ENCODE measurements at places on chromosomes 5 and 9.

GRCh38 chr5:87705876-87706275 is 293.1 kb upstream of the CCNH start:
- no peak for DNase-seq

DNA sequence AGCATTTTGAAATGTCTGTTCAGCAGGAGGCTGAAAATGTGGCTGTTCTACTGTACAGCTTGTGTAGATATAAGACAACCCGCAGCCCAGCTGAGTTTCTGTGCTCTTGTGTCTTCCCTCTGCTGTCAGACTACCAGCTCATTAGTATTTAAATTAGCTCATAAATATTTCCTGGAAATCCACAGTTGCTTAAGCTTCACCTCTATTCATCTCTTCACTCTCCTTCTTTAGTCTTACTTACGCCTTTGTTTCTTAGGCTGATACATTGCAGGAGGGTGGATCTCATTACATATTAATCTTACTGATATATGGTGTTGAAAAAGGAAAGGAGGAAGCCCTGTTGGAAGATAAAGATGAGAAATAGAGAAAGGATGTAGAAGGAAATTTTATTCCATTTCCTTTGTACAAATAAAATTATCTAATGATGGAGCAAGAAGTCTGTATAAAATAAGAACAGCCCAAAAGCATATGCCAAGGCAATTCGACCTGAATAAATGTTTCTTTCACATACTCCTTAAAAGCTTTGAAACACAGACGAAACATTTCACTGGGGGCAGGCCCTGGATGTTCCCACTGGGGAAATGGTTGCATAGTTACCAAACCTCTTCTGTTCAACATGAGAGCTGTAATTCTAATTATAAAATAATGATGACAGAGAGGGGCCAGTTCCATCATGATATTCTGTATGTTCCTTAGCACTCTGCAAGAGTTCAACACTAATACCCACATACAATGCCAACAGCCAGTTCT is 111.8 kb upstream of the APC start:
- DNase-seq, result no peak

GRCh38 chr9:10613419-10613818 is 617 bp upstream of the PTPRD start:
- DNase-seq, result no peak

DNA sequence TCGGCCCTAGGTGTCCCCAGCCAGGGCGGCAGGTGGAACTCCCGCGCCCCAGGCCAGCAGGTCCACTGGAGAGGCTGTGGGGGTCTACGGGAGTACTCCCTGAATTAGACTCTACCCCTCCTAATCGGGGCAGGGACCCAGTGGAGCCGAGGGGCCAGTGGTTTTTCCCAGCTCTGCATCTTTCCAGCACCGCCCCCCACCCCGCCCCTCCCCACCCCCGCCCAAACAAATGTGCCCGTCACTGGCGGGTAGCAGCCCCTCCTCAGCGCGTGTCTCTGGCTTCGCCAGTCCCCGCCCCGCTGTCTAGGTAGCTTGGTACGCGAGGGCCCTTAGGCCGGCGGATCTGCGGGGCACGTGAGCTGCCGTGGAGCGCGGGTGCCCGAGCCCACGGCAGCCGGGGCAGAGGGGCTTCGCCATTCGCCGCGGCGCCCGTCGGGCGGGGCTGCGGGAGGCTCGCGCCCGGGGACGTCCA is 7.0 kb downstream of the UNC5A start:
- DNase-seq, result no peak

GRCh38 chr5:127561254-127561653 is 43.8 kb downstream of the PRRC1 start:
- DNase-seq, result no peak

GRCh38 chr9:130028493-130029222 is 14.3 kb downstream of the FNBP1 start:
- no peak for DNase-seq

GRCh38 chr9:99681113-99681512 is 140.6 kb upstream of the NR4A3 start:
- DNase-seq, result no peak
